Pons (tissue), 1 donor: ENCODE measurements at places on chromosomes 1 and 21.
A peak's percentile ranks its signal among the peaks of the same experiment; 100 is the strongest.

- no peak for DNase-seq
These were observed 34.7 kb upstream of the RGL1 start for GRCh38 chr1:183769956-183770815.

- no peak for DNase-seq
These were observed 28.4 kb downstream of the HMGCS2 start for GRCh38 chr1:119740261-119740660.

DNA sequence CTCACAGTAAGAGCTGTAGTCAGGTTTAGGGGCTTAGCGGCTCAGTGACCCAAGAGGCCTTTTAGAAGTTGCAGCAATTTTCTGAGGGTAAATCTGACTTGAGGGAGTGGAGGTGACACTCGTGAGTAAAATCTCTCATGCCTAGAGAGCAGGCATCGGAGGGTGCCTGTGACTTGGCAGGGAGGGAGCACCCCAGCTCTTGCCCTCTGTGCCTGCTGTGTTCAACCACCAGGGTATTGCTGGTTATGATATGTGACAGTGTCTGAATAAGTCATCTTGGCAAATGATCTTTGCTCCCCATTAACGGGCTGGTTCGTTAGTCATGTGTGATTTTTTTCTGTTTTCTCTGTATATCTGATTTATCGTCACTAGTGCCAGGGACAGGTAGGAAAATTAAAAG lies 5.9 kb downstream of the MAN1C1 start:
- DNase-seq: no peak

- no peak for DNase-seq
These were observed 24.6 kb upstream of the ENAH start for GRCh38 chr1:225677350-225678124.

- no peak for DNase-seq
These were observed 327.5 kb upstream of the POGK start for GRCh38 chr1:166511761-166512160.

DNA sequence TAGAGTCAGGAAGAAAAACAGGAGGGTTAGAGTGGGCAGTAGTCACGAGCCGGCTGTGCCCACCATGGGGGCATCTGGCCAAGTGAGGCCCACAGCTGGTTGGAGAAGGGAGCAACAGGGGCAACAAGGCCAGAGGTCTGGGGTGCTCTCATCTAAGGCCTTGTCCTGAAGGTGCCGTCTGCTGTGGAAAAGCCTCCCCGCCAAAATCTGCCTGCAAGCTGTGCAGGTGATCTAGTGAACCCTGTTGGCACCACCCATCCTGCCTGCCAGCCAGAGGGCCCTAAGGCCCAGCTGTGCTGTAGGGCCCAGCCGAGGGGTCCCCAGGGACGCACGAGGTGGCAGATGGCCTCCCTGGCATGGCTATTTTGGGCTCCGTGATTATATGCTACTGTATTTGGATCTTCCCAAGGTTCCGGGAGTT lies 51.3 kb downstream of the LGR6 start:
- no peak for DNase-seq

DNA sequence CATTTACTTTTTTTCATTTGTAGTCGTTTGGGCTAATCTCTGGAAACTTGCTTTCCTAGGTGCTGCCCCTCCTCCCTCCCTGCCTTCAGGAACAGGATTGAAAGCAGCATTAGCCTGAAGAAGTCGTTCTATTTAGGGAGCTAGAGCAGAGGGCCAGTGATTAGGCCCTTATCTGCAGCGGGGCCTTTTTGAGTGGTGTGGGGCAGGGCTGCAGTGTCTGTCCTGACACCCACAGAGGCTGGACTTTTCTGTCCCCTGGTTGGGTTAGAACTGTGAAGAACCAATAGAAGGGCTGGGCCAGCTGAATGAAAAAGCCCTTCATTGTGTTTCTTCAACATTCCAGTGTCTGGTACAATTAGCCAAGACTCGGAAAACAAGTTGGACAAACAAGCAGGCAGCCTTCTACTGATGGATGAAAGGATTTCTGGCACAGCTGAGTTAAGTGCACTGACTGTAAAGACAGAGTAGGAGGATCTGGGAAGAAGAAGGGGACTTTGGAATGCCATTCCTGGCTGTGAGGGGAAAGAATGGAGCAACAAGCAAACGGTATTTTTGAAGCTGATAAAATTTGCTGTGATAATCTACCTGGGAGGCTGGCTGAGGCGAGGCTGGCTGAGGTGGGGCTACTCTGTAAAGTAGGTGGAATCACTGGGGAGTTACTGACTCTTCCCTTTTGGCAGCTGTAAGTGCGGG lies 9.7 kb downstream of the MACF1 start:
- DNase-seq: peak; percentile 97

- no peak for DNase-seq
These were observed 23.1 kb downstream of the CD53 start for GRCh38 chr1:110896090-110896489.

GRCh38 chr1:96660503-96660902 lies 61.1 kb upstream of the PTBP2 start:
- DNase-seq: no peak

DNA sequence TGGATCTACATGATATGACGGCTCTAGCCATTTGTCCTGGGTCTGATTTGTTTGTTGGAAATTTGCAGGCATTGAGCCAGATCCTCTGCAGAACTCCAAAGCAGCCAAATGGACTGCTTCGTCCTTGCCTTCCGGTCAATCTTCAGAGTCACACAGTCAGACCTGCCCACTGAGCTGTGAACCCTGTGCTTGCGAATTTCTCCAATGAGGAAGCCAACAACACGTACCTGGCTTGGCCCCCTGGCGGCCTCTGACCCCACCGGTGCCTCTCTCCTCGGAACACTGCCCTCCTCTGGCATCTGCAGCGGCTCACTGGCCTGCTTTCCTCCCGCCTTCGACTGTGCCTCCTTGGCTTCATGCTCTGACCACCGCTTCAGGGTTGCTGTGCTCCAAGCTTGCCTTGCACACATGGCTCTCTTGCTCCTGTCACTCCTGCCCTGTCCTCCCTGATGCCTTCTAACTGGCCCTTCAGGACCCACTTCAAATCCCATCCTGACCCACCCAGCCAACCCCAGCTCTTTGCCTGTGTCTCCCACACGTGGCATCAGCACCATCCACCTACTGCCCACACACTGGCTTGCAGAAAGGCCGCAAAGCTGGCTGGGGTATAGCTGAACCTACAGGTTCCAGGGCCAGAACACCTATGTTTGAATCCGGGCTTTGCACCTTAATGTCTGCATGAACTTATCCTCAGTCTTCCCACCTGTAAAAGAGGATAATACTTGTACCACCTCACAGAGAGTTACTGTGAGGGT lies 128.2 kb downstream of the KCNN3 start:
- DNase-seq: no peak
